ENCODE measurements at places on chromosomes 2 and 18.

DNA sequence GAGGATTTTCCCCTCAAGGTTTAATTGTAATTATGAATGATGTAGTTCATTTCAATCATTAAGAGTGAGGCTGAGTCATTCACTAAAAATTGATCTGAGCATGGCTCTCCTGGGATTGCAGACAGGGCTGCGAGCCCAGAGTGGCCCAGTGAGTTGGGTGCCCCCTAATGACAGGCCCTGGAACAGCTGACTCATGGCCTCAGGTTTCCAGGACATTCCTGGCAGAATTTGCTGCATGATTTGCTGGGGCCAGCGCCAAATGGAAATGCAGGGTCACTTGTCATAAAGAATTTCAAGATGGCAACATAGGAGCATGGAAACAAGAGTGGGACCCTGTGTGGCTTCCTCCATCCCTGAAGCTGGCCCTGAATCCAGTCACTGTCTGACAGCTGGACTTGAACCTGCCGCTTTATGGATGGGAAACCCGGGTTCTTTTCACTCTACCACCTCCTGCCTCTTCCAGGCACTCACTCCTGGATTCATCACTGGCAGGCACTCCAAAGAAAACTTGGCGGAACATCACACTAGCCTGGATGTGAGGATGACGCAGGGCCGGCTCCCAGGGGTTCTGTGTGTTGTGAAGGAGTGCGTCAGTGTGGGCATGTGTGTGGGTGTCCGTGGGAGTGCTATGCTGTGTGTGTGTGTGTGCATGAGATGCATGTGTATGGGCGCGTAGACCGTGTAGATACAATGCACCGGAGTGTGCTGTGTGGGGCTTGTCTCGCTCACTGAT lies 15.2 kb downstream of the OTOF start:
- no peak for DNase-seq

DNA sequence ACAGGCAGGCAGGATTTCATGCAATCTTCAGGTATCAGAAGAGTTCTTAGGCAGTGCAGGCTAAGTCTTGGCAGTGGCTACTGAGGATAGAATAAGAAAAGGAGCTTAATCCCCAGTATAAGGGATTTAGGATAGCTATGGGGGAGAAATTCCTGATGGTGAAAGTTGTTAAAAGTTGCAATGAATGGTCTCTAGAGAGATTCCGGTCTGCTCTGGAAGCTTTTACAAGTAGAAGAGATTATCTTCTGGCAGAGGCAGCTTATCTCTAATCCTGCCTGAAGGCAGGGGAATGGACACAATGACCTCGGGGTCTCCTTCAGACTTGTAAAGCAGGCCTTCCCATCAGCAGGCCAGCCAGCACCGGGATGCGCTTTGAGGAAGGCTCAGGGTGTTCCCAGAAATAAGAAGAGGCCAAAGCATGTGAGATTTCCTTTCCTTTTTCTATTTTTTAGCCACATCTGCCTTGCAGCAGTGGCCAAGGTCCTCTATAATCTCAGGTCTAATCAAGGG lies 253.9 kb upstream of the KLHL29 start:
- no peak for DNase-seq

- DNase-seq, result no peak
Measured at GRCh38 chr18:37389684-37390368, 175.8 kb downstream of the CELF4 start.

DNA sequence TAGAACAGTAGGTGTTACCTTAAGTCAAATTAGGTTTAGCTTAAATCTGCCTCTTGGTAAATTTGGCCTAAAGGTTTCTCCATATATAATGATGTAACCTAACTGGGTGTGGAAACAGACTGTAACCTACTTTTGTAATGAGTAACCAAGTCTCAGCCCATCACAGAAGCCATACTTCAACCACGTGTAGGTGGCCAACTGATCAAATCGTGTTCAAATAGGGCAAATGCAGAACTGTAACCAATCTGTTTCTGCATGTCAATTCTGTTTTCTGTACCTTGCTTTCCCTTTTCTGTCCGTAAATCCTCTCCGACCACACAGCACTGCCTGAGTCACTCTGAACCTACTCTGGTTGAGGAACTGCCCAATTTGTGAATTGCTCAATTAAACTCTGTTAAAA lies 34.0 kb upstream of the PLA2R1 start:
- DNase-seq, result no peak

DNA sequence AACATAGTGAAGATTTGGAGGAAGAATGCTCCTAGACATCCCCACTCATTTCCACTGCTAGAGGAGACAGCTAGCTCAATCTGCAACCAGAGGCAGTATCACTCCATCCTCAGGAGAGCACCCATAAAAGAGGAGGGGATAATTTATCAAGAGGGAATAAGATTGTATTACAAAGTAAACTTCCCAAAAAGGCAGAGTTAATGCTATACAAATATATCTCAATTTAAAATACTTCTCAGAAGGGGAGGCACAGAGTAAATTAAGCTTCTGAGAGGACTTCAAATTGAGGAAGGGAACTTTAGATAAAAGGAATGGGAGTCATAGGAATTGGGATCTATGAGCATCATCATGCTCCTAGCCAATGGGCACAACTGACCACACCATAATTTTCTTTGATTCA lies 29.1 kb downstream of the EXOC6B start:
- DNase-seq, result no peak

DNA sequence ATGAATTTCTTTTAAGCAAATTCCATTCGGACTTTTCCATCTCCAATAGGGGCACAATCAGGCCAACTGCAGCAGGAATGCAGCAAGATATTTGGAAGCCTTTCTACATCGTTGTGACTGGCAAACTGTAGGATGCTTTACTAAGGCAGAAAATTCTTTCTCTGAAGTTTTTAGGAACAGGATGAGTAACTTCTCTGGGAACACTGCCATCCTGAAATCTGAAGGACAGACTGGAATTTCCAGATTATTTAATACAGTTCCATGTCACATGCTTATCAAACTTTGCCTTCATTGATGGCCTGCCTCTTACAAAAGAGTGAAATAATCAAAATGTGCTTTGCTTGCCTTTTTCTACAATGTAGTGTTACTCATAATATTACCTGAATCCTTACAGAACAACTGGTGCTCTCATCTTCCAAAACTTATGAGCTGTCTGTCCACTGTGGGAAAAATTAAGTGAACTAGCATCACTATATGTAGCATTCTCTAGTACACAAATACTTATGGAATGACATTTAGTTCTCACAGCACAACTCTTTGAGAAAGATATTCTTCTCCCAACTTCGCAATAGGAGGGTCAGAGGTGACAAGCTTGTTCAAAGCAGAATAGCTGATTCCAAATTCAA lies 32.0 kb upstream of the MAP2 start:
- no peak for DNase-seq

GRCh38 chr2:108920-109809 lies 62.9 kb upstream of the FAM110C start:
- DNase-seq, result no peak

GRCh38 chr2:239433777-239434403 lies 33.1 kb upstream of the HDAC4 start:
- no peak for DNase-seq

- DNase-seq, result no peak
Measured at GRCh38 chr2:110818767-110819481, 86.6 kb downstream of the ACOXL start.

DNA sequence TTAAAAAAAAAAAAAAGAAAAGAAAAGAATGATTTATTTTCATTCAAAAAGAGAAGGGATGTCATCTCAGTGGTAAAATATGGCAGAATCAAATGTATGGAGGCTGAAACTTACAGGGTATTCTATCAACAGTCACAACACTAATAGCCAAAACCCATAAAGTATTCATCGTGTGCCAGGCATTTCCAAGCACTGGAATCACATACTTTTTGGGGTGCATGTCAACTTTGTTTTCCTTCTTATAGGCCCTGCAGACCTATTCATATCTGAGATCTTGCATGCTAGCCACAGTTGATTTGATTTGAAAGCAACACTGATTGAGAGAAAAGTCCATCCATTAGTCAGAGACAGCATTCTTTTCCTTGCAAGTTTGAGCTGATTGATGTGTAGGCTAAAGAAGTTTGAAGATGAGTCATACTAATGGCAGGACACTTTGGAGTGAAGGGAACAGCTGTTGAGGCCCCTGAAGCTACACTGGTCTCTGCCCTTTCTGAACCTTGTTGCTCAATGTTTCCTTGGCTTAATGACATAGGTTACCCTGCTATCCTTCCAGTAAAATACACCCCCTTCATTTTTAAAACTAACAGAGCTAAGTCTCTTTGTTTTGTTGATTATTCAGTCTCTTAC lies 22.0 kb downstream of the KATNAL2 start:
- DNase-seq, result no peak

Data from stimulated activated CD8-positive, alpha-beta memory T cell treated with anti-CD3 and anti-CD28 coated beads, Interleukin-7, amount 100 ng/mL, for 1 hour (primary cell).